ENCODE measurements at places on chromosomes 16 and 17.

GRCh38 chr16:8950580-8951077 is 13.1 kb downstream of the USP7 start:
- no peak for DNase-seq

DNA sequence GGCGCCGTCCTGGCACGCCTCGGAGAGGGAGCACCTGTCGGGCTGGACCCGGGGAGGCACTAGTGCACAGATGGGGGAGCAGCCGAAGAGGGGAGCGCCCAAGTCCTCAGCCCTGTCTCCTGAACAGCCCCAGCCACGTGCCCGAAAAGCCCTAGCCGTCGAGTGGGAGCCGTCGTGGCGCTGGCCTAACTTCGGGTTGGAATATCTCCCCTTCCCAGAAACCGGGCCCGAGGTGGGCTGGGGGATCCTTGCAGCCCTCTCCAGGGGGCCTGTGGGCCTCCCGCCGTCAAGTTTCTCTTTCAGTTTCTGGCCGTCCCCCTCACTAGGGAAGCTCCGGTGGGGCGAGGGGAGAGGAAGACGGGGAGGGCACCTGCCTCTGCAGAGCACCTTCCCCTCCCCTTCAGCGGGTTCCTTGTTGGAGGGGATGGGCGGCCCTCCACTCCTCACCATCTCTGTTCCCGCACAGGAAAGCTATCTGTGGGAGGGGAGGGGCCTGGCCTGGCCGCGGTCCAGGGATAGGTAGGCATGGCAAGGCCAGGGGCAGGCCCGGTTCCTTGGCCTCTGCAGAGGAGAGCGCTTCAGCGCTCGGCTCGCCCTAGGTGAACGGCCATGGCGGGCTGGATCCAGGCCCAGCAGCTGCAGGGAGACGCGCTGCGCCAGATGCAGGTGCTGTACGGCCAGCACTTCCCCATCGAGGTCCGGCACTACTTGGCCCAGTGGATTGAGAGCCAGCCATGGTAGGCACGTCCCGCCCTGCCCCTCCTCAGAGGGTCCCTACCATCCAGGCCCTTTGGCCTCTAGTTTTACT is 709 bp downstream of the STAT5A start:
- peak; percentile 86 for DNase-seq

DNA sequence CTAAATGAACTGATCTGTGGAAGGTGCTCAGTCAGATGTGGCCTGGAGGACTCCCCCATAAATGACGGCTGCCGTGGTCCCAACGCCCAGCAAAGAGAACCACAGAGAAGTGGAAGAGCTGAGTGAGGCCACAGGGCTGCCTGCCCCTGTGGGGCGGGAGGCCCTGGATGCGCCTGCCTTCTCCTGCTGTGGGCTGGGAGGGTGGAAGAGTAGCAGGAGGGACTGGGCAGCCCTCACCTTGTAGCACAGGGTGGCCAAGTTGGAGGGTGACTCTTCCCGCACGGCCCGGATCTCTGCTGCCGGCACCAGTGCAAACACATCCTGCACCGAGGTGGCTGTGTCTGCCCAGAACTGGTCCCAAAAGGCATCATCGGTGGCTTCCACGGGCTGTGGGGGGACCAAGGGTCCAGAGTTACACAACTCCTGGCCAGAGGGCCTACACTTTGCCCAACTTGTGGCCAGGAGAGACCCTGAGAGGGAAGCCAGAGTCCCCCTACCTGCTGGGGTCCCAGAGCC is 8.3 kb downstream of the HID1 start:
- DNase-seq = no peak

DNA sequence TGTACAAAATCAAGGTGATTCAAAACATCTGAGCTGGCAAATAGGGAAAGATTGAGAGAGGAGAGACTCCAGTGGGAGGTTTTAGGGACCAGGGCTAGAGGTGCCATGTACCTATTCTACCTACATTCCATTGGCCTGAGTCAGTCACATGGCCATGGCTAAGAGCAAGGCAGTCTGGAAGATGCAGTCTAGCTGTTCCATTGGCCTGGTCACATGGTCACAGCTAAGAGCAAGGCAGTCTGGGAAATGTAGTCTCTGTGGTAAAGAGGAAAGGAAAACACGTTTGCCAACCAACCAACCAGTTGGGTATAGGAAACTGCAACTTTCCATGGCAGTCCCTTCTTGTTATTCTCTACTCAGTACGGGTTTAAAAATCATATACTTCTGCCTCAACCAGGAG is 369.1 kb downstream of the XYLT1 start:
- DNase-seq = no peak

GRCh38 chr16:72983728-72984350 is 64.1 kb downstream of the ZFHX3 start:
- DNase-seq = peak; percentile 9

DNA sequence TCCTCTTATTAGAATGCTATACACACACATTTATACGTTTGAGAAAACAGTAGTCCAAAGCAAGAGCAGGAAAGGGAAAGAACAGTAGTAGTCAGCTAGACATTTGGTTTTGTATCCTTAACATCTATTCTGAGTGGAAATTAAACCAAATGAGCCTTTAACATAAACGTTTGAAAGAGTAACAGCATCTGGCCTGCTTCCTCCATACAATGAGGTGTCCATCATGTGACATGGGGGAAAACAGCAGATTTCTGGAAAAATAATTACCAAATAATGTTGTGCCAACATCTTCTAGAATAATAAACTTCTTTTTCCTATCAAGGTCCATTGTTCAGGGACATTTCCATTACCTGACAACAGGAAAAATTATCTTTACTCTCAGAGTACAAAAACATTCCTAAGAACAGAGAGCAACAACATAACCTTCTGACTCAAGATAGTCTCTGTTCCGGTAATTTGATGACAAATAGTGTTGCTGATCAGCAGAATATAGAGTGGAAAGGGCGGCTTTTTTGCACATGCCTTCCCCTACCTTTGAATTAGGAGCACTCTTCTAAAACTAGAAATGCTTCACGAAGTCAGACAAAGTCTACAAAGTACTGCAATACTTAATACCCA is 20.2 kb downstream of the CYTH1 start:
- no peak for DNase-seq

Data from activated effector memory CD4-positive, alpha-beta T cell treated with anti-CD3 and anti-CD28 coated beads, Interleukin-2, amount 50 U/mL, for 16 hours (primary cell).